ENCODE measurements at places on chromosomes 16 and 17.
A peak's percentile ranks its signal among the peaks of the same experiment; 100 is the strongest.

DNA sequence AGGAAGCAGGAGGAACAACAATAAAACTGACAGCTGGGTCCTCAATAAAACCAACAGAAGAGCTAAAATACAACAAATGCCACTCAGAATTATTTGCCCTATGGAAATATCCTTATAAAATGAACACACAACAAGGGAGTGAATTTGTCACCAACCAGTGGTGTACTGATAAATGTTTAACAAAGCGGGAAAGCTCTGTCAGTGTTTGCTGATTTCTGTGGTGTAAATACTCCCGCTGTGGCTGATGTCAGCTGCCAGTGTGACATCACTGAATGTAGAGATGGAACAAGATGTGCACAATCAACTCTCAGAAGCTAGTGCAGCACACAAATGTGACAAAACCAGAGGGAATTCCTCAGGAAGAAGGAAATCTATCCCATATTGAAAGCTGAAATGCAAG, 51.9 kb downstream of the CDYL2 start:
- DNase-seq, result no peak
- no peak overlapping the region for H3K27ac ChIP-seq
- no peak overlapping the region for H3K4me3 ChIP-seq
- H3K27me3 ChIP-seq, result no peaks in the 10 kb centered on the region
- H3K4me1 ChIP-seq, result no peaks in the 10 kb centered on the region
- H3K36me3 ChIP-seq, result no peaks in the 10 kb centered on the region

- H3K36me3 ChIP-seq, result no peaks in the 10 kb centered on the region
- H3K4me1 ChIP-seq, result peaks cover 6% of the 10 kb centered on the region
- H3K27ac ChIP-seq, result peak overlapping the region; percentile 63
- peak; percentile 56 for DNase-seq
These were observed 74.1 kb downstream of the SOCS1 start for GRCh38 chr16:11181899-11182279.

DNA sequence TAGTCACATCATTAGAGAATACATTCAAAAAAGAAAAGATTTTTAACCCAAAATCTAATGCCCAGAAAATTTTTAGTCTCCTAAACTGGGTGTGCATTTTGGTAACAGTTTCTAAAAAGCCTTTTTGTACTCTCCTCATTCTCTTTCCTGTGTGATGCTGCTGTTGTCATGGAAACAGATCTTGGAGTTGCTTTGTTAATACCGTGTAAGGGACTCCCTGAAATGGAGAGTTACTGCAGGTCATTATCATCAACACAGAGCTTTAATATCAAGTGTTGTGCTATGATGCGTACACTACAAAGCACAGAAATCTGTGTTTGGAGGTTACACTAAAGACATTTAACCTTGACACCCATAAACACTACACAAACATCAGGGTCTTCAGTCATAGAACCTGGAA, 216.3 kb downstream of the PRKCA start:
- H3K27ac ChIP-seq, result no peak overlapping the region
- H3K36me3 ChIP-seq, result no peaks in the 10 kb centered on the region
- no peaks in the 10 kb centered on the region for H3K4me1 ChIP-seq
- no peaks in the 10 kb centered on the region for H3K27me3 ChIP-seq
- DNase-seq, result no peak
- H3K4me3 ChIP-seq, result no peak overlapping the region

DNA sequence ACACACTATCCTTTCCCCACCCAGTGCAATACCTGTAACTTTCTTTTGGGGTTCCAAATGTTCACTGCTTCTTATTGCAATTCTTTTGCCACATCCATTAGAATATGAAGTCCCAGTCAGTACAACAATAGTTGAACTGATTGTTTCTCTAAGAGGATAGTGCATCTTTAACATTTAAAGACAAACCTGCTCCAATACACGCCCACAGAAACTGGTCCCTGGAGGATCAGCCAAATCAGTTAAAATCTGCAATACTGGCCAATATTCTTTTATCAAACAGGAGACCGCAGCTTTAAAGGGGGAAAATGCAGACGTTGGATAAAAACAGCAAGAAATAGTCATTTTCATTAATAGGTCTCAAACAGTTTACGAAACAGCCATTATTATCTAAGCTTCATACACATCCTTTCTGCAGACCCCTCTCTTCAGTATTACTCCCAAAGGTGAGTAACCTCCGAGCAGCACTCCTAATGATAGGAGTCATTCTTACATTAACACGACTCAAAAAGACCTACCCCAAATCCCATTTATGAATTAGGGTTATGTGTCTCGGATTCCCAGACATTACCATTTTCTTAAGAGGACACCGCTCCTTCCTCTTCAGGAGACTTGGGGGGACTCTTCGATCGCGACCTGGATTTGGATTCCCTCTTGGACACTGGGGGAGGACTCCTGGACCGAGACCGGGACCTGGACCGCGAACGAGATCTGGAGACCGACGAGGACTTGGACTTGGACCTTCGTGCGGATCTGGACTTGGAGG, 1.4 kb downstream of the SRSF2 start:
- no peaks in the 10 kb centered on the region for H3K27me3 ChIP-seq
- peak overlapping the region; percentile 96 for H3K4me3 ChIP-seq
- H3K36me3 ChIP-seq, result no peaks in the 10 kb centered on the region
- DNase-seq, result no peak
- H3K4me1 ChIP-seq, result no peaks in the 10 kb centered on the region
- H3K27ac ChIP-seq, result peak overlapping the region; percentile 99

GRCh38 chr17:680529-680928, 34.1 kb downstream of the VPS53 start:
- no peaks in the 10 kb centered on the region for H3K36me3 ChIP-seq
- H3K4me1 ChIP-seq, result no peaks in the 10 kb centered on the region
- no peak for DNase-seq
- H3K27ac ChIP-seq, result no peak overlapping the region

DNA sequence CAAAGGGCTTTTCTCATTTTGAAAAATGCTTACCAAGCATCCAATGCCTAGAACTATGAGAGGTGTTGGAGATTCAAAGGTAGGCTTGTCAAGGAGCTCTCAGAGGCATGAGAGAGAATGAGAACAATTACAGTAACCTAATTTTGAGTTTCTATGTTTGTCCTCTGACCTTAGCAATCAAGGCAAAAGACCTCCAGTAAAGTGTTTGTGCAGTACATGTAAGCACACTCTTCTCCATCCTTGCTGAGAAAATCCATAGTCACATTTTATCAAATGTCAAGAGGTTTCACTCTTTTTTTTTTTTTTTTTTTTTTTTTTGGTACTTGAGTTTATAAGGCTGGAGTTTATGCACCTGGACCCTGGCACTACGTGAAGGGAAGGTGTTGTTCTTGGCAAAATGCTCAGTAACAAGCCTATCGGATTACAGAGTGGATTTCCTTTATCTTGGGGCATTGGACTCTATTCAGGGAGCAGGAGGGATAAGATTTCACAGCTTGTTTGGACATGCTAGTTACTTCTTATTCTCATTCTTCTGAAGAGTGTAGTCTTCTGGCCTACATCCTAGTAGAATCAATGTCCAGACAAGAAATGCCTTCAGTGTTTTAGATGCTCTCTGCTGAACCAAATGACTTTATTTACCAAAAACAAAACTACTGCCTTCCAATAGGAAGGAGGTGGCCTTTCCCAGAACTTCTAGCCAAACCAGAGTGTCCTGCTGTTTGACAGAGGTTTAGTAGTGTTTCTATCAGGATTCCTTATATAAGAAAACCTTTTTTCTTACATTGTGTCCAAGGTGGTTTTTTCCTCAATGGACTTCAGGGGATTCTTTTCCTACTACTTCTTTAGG, 21.9 kb downstream of the KCNJ2 start:
- no peaks in the 10 kb centered on the region for H3K27me3 ChIP-seq
- H3K4me3 ChIP-seq, result no peak overlapping the region
- DNase-seq, result no peak

GRCh38 chr17:48944515-48945260, at the start of gene SNF8:
Gene SNF8 (minus strand): TSS chr17:48944842. CDS start chr17:48944734, 108 bp downstream.
- H3K27ac ChIP-seq, result peak within 1 kb of the TSS; percentile 86
- no peaks in the 10 kb centered on the region for H3K36me3 ChIP-seq
- H3K27me3 ChIP-seq, result no peaks in the 10 kb centered on the region
- H3K4me3 ChIP-seq, result peak within 1 kb of the TSS; percentile 90
- DNase-seq, result peak; percentile 79

DNA sequence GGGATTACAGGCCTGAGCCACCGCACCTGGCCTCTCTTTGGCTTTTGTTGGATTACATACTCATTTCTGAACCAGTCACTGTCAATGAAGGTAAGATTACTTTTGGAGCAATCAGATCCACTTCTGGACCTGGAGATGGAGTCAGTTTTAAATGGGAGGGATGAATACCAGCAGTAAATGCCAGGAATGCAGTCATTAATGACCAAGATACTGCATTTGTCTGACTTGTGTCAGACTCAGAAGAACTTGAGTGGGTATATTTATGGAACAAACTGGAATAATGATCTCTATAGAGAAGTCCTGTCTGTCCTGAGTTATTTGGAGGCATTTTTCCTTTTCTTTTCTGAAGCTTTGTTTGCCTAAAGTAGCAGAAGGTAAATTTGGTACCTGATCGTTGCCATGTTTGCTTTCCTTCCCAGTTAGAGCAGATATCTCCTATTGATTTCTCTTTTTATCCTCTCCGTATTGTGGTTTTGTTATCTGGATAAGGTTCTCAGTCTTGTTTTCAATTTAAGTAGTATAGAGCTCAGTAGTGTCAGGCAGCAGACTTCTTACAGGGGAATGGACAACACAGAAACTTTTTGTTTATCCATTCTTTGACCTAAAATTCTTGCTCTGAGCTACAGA, 10.7 kb downstream of the NLK start:
- no peaks in the 10 kb centered on the region for H3K27me3 ChIP-seq
- no peak for DNase-seq
- H3K36me3 ChIP-seq, result no peaks in the 10 kb centered on the region
- no peaks in the 10 kb centered on the region for H3K4me1 ChIP-seq

GRCh38 chr17:70173681-70174080, 4.3 kb downstream of the KCNJ2 start:
- H3K27ac ChIP-seq, result peak overlapping the region; percentile 22
- H3K4me3 ChIP-seq, result no peak overlapping the region
- H3K4me1 ChIP-seq, result no peaks in the 10 kb centered on the region
- no peaks in the 10 kb centered on the region for H3K27me3 ChIP-seq

DNA sequence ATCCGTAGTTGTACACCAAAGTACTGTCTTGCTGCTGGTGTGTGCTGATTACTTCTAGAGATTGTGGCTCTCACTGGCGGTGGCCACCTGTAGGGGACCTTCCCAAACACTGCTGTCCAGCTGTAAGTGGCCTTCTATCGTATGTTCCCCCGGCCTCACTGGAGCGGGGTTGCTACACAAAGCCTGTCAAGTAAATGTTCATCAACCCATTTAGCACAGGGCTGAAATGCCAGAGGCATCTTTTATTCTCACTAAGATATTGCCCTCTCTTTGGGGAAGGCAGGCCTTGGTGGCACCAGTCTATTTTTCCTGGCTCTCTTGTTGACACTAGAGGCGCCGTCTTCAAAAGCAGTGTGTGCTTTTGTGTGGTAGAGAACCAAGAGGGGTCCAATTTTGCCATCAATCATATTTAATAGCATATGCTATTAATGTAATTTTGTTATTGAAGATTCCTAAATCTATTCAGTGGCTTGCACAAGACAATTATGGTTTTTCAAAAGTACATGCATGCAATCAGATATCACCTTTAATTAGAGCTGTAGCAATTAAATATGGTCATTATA, 514.4 kb upstream of the SALL1 start:
- peaks cover 9% of the 10 kb centered on the region for H3K27me3 ChIP-seq
- no peak overlapping the region for H3K4me3 ChIP-seq
- H3K4me1 ChIP-seq, result no peaks in the 10 kb centered on the region
- no peak for DNase-seq

DNA sequence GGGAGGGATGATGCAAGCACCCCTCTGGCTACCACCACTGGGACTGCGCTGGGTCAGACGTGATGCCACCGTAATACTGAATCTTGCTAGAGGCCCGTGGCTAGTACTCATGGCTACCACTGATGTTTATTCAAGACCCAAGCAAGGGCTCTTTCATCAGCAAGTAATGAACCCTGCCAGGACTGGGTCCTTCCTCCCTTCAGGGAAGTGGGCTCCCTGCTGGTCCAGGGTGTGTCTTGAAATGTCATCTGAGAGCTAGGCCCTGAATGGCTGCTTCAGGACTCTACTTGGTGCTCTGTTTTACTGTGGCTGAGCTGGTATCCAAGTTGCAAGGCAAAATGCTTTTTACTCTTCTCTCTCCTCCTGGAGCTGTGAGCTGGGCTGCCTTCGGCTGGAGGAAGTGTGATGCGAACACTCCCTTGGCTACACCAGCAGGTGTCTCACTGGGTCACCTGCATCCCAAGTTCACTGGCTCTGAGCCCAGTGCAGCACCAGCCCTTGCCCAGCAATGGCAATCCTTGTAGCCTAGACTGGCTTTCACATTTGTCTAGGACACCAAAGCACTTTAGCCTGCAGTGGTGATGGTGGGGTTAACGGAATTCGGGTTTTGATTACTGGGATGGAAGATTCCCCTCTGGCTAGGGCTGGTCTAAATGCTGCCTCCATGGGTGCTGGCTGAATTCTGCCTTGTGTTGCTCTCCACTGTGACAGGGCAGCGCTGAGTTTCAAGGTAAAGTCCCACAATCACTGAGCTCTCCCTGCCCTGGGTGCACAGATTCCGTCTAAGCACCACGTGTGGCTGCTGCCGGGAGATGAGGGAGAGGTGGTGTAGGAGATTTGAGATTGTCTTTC, 98.6 kb downstream of the USP22 start:
- no peak overlapping the region for H3K4me3 ChIP-seq
- peak; percentile 57 for DNase-seq
- H3K27me3 ChIP-seq, result no peaks in the 10 kb centered on the region
- no peaks in the 10 kb centered on the region for H3K4me1 ChIP-seq
- no peak overlapping the region for H3K27ac ChIP-seq

DNA sequence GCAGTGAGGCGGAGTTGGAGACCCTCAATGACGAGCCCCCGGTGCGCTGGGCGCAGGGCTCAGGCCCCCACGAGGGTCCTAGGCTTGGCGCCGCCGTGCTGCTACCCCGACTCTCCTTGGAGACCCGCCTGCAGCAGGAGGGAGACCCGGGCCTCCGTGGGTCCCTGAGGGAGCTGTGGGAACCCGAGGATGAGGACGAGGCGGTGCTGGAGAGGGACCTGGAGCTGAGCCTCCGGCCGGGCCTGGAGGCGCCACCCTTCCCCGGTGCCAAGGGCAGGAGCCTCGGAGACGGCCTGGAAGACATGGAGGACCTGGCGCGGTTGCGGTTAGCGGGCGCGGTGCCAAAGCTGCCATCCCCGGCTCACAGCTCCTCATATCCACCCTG, 2.3 kb downstream of the MYO15B start:
- peak overlapping the region; percentile 81 for H3K27ac ChIP-seq
- no peaks in the 10 kb centered on the region for H3K36me3 ChIP-seq
- DNase-seq, result no peak
- peak overlapping the region; percentile 70 for H3K4me3 ChIP-seq
